MG63 (cell line): ENCODE measurements at places on chromosomes 11 and 22.

GRCh38 chr11:126878913-126879482, 121.6 kb downstream of the KIRREL3 start:
- DNase-seq: no peak

DNA sequence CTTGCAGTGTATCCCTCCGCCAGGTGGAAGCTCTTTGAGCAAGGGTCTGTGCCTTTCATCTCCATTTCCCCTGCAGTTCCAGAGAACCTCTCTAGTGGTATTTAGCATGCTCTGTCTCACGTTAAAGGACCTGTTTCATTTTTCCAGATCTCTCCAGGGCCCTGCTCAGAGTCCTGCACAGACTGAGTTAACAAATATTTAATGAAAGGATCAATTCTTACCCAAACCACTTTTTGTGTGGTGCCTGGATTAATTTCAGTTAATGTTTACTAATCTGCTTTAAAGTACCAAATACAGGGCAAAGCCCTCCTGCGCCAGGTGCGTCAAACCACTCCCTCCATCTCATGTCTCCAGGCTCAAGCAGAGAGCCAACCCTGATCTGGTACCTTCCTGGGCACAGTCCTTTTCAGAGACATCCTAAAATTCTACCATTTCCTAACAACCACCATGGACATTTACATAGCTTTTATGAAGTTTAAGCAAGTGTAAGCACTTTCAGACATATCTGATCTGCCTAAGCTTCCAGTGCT, 18.7 kb upstream of the ACER3 start:
- DNase-seq: no peak

DNA sequence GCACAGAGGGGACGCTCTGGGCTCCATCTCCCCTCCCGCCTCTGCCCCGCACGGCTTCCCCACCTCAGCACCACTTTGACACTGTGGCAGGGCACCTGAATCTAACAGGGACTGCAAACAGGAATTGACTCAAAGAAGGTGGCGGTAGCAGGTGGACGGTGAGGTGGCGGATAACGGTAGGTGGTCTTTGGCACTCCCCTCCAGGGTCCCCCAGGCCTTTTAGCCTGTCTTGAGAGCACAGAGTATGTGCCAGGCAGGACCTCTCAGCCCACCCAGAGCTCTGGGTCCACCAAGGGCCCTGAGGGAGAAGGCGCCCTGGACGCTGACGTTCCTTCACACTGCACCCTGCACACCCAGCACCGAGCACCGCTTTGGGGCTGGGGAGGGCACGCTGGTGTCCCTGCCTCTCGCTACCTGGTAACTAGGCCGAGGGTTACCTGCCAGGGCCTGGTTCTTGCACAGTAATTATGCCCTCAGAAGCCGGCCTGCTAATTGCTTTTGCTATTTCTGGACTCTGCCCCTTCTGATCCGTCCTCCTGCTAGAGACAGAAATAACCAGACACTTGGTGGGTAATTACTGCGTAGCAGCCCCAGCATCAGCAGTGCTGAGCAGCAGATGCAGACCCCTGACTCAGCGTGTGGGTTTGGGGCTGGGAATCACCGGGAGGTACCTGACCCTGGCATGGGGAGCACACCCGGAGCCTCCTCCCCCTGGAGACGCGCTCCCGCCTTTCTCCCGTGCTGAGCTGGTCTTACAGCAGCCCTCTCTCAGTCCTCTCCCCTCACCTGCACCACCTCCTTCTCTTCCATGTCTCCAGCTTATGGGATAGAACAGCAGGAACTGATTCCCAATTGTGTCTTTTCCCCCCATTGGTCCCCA, 103.3 kb upstream of the B3GAT1 start:
- DNase-seq: no peak

DNA sequence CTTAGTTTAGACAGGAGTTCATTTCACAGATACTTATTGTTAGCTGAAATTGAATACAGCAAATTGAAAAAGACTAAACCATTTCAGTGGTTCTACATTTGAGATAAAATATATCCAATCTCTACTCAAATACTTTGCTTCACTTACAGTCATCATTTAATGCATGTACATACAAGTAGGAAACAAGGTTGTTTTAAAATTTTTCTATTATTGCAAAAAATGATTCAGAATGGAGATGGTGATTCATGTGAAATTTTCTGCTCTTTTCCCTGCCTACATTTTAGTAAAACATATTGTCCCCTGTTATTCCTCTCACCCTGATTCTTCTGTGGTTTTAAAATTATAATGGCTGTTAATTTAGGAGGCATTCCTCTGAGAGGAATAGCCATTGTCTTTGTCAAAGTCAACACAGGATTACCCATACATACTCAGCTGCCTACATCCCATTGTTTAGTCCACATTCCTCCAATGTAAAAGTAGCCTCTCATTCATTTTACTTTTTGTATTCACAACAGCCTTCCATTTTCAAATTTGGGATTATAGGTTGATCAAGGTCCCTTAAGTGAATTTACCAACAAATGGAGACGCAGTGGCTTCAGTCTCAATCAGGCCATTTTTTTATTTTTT, 60.1 kb downstream of the TRPC6 start:
- no peak for DNase-seq

GRCh38 chr11:74695705-74696280, 35.4 kb downstream of the CHRDL2 start:
- DNase-seq: no peak

- DNase-seq: no peak
Measured at GRCh38 chr22:44112191-44112590, 68.5 kb upstream of the PARVG start.

GRCh38 chr11:114290503-114291235, 5.5 kb upstream of the NNMT start:
- no peak for DNase-seq

GRCh38 chr11:78784321-78785061, 209.8 kb upstream of the NARS2 start:
- DNase-seq: peak; percentile 19

DNA sequence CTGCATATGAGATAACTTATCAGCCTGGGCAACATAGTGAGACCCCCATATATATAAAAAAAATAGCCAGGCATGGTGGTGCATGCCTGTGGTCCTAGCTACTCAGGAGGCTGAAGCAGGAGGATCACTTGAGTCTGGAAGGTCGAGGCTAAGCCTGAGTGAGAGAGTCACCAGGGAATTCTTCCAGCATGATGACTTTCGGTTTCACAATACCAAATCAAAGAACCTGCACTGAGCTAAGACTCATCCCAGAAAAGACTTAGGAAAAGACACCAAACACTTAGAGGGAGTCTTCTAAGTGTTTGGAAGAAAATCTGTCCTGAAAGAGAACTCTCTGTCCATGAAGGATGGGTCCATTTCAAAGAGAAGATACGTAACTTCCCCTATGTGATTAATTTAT, 12.7 kb downstream of the STK33 start:
- DNase-seq: no peak

DNA sequence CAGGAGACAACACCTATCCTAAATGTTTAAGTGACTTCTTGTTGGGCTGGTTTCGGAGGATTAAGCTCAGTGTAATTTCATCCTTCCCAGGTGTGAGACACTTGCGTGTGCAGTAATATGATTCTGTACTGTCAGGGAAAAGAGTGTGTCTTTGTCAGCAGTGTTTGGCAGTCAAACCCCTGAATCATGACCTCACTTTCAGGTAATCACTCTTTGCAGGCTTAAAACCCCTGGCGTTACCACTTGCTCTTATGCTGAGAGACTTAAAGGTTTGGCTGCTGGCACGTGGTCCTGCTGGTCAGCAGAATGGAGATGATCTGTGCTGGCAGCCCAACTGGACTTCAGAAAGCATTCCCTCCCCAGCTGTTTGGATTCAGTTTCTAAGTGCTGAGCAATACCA, 56.1 kb downstream of the APIP start:
- DNase-seq: peak; percentile 52

DNA sequence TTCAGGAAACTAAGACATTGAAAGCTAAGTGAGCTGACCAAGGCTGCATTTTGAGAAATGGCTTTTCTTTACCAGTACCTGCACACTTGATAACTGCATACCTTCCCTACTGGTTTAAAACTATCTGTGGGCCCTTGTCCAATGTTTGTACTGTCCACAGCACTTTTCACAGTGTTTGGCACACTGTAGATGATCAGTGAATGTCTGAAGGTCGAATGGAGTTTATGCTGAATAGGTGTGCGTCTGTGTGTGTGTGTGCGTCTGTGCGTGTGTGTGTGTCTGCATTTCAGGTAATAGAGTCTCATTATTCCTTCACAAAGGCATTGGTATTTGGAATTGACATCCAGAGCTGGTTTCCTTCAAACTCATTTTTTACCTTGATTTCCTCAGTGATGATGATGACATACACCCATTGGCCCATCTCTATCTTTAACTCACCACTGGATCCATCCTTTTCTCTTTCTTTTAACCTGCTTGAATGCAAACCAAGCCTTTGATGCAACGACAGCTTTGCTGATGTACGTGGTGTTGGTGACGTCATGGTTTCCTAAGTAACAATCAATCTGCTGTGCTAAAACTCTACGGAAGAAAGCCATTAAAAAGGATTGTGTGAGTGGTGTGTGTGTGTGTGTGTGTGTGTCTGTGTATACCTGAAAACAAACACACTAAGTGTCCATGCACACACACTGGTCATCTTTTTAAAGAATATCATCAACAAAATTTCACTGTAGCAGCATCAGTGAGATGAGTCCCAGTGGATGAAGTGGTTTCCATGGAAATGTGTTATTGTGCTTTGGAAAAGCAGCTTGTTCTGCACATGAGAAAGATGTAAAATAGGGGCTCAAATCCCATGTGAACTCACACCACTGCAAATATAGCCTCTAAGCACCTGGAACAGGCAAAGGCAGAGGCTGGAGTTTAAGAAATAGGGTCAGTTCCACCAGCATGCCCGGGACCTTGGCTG, 490.2 kb upstream of the B3GAT1 start:
- no peak for DNase-seq

GRCh38 chr11:48025984-48026340, 45.6 kb downstream of the PTPRJ start:
- no peak for DNase-seq

- DNase-seq: no peak
Measured at GRCh38 chr11:37409124-37409523, 811.1 kb upstream of the RAG2 start.

GRCh38 chr11:18578975-18579598, 9.4 kb downstream of the UEVLD start:
- DNase-seq: no peak

DNA sequence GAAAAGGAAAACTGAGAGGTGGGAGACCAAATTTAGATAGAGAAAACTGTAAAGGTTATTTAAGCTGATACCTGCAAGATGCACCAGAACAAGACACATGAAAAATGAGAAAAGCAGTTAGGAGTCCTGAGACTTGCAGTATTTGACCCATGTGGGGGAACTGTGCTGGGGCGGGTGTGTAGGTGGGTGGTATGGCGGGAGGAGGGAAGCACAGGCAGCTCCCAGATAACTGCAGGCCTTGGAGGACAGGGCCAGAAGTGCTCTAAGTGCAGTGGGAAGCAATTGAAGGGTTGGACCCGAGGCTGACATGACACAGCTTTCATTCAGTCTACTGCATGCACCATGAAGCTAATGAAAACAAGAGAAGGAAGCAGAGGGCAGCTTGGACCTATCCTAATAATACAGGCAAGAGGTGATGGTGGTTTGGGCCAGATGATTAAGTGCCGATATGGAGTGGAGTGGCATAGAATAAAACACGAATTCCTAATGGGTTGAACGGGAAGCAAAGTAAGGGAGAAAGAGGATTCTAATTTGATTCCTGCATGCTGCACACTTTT, 48.0 kb upstream of the ANO3 start:
- no peak for DNase-seq

DNA sequence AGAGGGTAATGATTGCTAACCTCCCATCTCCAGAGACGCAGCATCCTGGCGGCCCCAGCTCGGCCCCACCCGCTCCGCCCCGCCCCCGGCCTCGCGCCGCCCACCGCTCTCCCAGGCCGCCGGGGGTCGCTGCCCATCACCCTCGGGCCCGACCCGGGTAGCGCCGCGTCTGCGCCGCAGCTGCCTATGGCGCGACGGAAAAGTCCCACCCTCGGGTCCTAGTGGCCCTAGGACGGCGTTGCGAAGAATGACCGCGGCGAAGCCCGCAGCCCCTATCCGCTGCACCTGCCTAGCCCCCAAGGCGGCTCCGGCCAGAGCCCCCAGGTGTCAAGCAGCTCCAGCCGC, 457 bp downstream of the CPSF7 start:
- peak; percentile 74 for DNase-seq

- no peak for DNase-seq
Measured at GRCh38 chr11:15944460-15944859, 411.9 kb downstream of the SOX6 start.

DNA sequence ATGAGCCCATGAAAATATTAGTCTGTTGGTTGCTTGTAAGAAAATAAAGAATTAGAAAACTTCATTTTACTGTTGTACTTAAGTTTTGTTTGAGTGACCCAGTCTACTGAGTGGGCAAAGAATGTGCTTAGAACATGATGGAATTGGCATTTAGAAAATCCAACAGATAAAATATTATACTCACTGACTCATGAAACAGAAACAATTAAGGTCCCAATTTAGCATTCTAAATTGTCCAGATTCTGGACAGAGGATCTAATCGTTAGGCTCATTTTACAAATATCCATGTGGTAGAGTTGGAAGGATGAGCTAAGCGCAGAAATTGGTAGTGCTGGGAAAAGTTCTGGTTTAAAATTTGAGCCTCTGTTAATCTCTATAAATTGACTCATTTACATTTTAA, 45.4 kb downstream of the METTL15 start:
- no peak for DNase-seq

- no peak for DNase-seq
Measured at GRCh38 chr11:37088573-37088910, 490.5 kb upstream of the RAG2 start.

GRCh38 chr11:83971063-83971462, 684.9 kb upstream of the CCDC90B start:
- no peak for DNase-seq

DNA sequence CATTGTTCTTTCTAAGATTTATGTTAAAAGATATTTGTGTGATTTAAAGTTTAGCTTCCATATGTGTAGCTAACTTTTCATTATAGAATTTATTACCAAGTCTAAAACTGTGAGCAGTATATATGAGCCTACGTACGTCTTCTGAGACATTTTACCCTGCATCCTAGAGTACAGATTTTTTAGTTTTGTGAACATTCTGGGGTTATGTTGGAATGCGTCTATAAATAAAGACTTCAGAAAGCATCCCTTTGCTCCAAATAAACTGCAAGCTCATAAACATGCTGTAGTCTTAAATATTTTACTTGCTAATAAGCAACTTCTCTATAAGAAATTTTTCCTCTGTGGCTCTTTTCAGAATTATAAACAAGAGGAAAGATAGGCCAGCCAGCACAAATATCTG, 236.5 kb downstream of the DDX10 start:
- no peak for DNase-seq

- DNase-seq: no peak
Measured at GRCh38 chr11:13280092-13280722, 2.6 kb downstream of the BMAL1 start.

- DNase-seq: no peak
Measured at GRCh38 chr11:14480716-14481115, 18.9 kb downstream of the COPB1 start.
